NCI-H1417 (cell line): ENCODE measurements at places on chromosomes 11 and 22.

DNA sequence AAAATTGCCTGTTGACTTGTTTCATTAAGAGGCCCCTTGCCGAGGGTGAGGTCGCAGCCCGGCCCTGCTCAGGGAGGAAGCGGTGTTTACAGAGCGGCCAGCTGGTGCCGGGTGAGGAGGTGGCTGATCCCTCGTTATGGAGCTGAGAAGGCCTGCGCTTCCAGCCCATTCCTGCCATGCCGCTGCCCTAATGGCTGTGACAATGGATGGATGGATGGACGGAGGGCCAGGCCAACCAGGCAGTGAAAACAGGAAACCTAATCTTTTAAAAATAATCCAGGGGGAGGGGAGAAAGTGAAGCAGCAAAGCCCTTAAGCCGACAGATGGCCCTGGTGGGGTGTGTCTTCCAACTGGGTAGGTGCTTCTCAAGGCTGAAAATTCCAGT is 38.5 kb downstream of the BCR start:
- peak; percentile 88 for DNase-seq

DNA sequence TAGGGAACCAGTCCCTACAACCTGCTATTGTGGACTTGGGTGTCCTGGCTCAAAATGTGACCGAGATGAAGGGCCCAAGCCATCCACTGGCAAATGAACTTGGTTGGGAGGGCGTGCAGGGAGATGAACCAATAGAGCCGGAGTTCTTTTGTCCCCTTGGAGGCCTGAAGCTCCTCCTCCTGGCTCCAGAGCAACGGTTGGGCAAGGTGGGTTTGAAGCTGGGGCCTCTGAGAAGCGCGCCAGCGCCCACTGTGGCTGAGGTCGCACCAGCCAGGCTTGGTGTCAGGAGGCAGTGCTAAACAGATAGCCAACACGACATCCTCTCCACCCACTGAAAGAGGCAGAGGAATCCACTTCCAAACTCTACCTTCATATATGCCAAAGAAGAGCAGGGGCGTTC is 36.0 kb upstream of the PACSIN2 start:
- DNase-seq = no peak

- no peak for DNase-seq
Measured at GRCh38 chr11:2564008-2564530, 119.3 kb downstream of the KCNQ1 start.

- DNase-seq = peak; percentile 38
Measured at GRCh38 chr11:11072067-11072466, 214.2 kb upstream of the ZBED5 start.

DNA sequence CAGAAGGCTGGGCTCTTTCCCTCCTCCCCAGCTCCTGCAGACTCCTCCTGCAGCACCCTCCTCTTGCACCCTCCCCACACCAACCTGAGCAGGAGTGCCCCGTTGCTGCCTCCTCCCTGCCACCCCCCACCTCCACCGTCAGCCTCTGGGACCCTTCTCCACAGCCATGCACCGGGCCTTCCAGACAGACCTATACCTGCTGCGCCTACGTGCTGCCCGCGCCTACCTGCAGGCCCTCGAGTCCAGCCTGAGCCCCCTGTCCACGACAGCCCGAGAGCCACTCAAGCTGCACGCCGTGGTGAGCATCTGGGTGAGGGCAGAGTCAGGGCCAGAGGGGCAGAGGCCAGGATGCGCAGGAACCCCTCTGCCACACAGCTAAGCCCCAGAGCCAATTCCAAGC is 16.2 kb downstream of the ZDHHC24 start:
- DNase-seq = no peak

GRCh38 chr11:62516736-62517371 is 29.8 kb downstream of the AHNAK start:
- no peak for DNase-seq

GRCh38 chr11:1628506-1629325 is 859 bp upstream of the KRTAP5-5 start:
- peak; percentile 69 for DNase-seq

DNA sequence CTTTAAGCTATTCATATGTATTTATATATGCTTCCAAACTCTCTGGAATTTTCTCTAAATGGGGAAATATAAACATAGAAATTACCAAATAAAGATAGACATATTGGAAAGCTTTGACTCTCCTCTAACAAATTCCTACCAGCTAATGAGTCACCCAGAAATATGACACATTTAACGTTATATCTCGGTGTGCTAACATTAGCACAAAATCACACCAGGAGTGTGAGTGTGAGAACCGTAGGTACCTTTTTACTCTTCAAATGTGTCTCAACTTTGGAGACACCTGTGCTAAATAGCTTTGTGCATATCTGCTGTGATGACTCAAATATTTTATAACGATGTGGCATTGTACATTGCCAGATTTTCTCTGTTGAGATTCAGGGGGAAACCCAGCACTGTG is 714.4 kb downstream of the METTL15 start:
- DNase-seq = no peak

GRCh38 chr11:107804971-107805370 is 53.6 kb downstream of the SLC35F2 start:
- DNase-seq = no peak

- DNase-seq = no peak
Measured at GRCh38 chr11:120121336-120121735, 16.6 kb downstream of the TRIM29 start.

GRCh38 chr11:17431139-17431538 is 42.7 kb upstream of the KCNJ11 start:
- DNase-seq = no peak

DNA sequence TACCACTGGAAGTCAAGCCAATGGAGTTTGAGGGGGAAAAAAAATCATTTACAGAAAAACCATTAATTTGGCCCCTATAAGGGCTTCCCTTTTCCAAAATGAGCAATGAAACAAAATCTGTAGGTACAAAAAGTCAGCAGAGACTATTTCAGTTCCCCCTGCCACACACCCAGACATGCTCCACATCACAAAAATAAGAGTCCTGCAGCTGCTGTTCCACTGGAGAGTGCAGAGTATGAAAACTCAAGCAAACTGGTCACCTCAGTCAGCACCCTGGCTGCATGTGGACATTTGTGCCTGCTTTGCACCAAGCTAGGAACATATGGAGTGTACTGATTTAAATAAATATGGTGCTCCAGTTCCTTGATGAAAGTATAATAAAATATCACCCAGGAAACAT is 15.1 kb downstream of the POU2AF1 start:
- DNase-seq = no peak

DNA sequence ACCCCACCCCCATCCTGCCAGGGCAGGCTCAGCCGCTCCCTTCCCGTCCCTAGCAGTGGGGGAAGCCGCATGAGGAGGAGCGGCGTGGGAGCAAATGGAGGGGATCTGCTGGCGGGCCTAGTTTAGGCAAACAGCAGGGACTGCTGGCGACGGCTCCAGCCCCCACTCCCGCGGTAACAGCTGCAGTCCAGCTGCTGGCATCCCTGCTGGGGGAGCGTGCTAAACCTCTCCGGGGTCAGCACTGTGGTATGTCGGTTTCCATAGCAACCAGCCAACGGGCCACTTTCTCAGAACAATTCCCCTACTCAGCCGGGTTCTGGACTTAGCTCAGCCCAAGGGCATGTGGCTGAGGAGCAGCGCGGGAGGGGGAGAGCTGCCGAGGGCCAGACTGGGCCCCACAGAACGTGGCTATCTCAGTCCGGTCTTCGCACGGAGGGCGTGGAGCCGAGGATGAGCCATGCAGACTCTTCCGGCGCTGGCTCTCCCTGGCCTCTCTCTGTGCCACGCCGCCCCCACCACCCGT is 98.8 kb downstream of the PKNOX2 start:
- DNase-seq = peak; percentile 85

GRCh38 chr11:94557421-94557820 is 9.7 kb upstream of the PIWIL4 start:
- no peak for DNase-seq

DNA sequence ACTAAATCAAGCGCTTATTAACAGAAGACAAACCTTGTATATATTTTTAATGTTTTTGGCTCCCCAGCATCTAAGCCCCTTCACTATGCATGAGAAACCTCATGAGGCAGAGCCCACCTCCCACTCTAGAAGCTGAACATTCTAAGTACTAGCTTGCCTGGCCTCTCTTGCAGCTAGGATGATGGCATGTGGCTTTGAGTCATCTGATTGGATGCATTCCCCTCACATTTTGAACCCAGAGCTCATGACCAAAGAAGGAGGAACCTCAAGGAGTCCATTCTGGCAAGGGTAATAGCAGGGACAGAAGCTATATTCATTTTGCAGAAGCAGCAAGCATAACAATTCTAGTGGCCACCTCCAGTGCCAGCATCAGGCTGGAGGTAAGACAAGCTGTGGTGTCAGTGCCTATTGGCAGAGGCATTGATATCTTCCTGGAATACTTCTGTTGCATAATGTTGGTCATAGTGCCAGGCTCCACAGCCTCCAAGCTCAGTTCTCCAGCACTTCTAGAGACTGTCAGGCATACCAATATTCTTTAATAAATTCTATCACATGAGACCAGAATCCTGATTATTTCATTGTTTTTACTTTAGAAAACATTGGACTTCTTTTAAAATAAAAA is 14.2 kb upstream of the ZC3H12C start:
- no peak for DNase-seq

GRCh38 chr22:28557184-28557583 is 122.5 kb downstream of the TTC28 start:
- DNase-seq = no peak

GRCh38 chr22:47419239-47419638 is 656.8 kb downstream of the TBC1D22A start:
- DNase-seq = peak; percentile 73

GRCh38 chr22:30872285-30873041 is 96.1 kb downstream of the MORC2 start:
- DNase-seq = no peak

DNA sequence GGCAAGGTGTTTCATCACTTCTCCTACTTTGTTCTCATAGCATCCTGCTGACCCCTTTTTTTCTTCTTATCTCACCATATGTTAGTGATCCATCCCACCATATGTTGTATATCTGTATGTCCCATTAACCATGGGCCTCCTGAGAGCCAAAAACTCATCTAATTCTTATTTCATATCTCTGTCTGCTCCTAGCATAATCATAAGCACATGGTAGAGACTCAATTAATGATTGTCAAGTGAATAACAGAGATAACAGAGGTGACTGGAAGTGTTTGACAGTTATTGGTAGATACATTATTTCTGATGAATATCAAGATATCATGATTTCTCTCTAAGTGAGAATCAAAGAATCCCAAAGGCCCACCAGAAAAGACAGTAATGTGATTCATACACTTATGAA is 138.1 kb upstream of the MPPED2 start:
- DNase-seq = no peak

DNA sequence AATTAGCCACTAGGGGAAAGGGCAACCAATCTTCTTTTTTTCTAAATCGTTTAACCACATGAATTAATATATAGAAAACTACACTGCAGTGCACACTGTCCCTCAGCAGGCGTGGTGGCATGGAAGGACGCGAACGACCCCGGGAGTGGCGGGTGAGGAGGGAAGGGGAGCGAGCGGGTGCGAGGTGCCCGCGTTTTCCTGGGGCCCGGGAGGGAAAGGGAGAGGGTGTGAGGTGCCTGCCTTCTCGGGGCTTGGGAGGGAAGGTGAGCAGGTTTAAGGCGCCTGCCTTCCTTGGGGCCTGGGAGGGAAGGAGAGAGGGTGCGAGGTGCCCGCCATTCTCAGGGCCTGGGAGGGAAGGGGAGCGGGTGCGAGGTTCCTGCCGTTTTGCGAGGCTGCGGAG is 765 bp downstream of the GAB4 start:
- DNase-seq = peak; percentile 63

- no peak for DNase-seq
Measured at GRCh38 chr11:88521399-88521798, 183.9 kb upstream of the CTSC start.

DNA sequence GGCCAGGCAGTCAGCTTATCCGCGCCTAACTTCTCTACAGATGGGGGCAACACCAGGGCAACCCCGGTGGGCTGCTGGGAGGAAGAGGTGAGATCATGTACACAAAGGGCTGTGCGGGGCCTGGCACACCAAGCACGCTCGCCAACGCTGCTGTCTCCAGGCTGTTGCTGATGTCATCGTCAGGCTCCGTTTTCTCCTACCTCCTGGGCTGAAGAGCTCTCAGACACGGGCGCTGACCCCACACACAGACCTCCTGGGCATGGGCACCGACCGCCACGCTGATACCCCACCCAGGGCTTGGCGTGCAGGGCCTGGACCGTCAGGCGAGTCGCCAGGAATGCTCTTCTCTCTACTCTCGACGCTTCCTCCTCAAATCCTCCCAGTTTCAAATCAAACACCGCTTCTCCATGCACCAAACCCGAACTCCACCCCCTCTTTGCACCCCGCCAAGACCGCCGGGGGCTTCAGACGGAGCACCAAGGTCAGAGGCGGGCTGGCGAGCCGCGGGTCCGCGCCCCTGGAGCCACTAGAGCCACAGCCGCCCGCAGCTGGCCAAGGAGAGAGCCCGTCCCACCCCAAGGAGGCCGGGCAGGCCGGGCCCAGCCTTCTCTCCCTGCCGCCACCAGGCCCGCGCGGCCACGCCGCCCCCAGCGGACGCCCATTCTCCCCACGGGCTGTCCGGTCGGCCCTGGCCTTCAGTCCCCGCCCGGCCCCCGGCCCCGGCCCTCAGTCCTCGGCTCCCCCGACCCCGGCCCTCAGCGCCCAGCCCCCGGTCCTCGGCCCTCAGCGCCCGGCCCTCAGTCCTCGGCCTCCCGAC is 772 bp downstream of the SBF1 start:
- peak; percentile 44 for DNase-seq

DNA sequence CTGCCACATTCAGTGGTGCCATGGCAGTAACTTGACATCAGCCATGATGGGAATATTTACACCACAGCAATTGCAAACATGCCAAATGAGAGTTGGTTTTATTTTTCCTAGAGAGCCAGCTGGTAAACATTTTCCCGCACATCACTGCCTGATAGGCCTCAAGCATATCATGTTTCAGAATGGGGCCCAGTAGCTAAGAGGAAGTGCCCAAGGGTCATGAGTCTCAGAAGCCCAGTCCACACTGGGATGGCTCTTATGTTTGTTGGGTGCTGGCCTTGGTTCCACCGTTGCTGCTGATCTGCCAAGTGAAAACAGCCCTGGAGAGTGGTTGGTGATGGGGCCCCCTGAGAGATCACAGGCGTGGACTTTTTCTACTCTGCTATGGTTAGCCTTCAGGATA is 64.3 kb upstream of the NAV2 start:
- no peak for DNase-seq
